HS-27A (cell line): ENCODE measurements at places on chromosomes 1 and 21.
A peak's percentile ranks its signal among the peaks of the same experiment; 100 is the strongest.

DNA sequence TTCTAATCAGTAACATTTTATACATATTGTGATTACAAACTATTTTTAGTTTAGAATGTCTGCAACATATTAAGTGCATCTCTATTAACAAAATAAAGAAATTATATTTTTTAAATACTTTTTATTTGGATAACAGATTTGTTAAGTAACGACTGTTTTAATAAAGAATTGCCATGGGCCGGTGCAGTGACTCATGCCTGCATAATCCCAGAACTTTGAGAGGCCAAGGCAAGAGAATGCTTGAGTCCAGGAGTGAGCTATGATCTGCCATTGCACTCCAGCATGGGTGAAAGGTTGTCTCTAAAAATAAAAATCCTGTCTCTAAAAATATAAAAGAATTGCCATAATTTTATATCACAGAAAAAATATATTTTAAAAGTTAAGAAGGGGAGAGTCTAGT is 4.1 kb downstream of the LRRIQ3 start:
- peak; percentile 24 for DNase-seq

DNA sequence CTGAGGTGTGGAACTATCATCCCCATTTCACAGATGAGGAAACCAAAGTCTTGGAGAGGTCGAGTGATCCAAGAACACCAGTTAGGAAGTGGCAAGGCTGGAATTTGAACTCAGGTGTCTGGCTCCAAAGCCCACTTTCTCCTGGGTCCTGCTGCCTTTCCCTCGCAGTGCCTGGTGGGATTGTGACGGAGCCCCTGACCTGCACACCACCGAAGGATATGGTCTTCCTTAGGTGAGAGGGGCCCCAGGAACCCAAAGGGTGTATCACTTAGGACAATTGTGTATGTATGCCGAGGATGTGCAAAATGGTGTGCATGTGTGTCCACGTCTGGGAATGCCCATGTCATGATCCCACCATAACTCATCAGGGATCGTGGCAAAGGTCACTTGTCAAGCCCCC is 392.7 kb downstream of the MATN1 start:
- DNase-seq = no peak

GRCh38 chr1:179206812-179207211 is 22.7 kb downstream of the ABL2 start:
- DNase-seq = no peak

- peak; percentile 67 for DNase-seq
Measured at GRCh38 chr1:1318131-1318652, 6.3 kb downstream of the INTS11 start.

DNA sequence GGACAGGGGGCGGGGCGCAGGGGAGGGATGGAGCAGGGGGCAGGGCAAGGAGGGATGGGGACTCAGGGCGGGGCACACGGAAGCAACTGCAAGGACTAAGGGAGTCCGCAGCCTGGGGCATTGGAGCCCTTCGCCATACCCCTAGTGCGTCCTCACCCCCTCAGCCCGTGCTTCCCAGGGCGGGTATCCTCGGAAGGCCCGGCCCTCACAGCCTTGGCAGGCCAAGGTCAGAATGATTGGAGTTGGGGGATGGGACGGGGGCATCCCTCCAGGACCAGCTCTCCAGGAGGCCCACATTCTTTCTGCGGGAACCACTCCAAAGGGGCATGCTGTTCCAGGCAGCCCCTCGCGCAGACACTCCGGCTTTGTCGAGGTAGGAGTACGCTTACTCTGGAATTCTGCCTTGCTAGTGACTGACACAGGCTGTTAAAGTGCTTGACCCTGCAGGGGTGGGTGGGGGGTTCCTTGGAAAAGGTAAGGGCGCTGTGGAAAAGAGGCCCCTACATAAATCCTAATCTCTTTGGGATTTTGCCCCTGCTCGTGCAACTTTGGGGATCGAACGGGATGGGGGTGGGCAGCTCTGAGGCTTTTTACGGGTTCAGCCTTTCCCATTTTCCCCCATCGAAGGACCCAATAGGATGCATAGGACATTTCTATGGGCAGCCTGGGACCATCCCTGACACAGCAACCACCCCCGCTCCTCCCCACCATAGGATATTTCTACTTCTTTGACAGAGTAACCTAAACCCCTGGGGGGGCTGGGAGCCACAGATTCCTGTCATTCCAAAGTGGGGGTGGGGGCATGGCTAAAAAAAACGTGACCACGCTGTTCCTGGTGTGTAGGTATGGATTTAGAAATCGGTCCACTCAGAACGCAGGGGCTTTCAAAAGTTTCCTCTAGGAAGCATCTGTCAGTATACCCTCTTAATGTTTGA is 738 bp upstream of the TRIM11 start:
- no peak for DNase-seq

GRCh38 chr1:204407295-204407971 is 4.2 kb downstream of the PPP1R15B start:
- DNase-seq = no peak

GRCh38 chr1:92399076-92399475 is 87.6 kb downstream of the GFI1 start:
- DNase-seq = no peak

DNA sequence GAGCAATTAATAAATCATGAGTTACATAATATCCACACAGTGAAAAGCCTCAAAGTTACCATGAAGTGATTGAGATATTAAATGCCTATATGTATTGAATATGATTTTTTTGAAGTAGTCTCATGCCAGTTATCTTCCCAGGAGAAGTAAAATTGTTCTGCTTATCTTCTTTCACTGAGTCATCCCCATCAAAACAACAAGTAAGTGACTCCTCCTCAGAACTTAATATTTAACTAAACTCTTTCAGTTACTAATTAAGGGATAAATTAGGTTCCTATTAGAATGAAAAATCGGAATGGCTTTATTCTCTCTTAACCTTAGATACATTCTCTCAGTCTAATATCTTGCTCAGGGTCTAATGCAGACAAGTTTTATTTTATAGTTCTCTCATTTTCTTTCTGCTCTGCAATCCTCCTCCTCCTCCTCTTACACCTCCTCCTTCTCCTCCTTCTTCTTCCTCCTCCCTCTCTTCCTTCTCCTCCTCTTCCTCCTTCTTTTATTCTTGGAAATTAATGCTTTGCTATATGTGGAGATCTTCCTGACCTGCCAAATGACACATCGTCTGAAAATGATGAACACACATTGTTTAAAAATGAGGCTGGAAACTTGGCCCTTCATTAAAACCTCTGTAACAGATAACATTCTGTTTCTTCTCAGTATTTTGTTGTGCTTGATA is 110.9 kb downstream of the RUNX1 start:
- no peak for DNase-seq

- no peak for DNase-seq
Measured at GRCh38 chr1:63836830-63837229, 63.0 kb downstream of the ROR1 start.

- peak; percentile 48 for DNase-seq
Measured at GRCh38 chr1:31064718-31065309, 703 bp downstream of the PUM1 start.

DNA sequence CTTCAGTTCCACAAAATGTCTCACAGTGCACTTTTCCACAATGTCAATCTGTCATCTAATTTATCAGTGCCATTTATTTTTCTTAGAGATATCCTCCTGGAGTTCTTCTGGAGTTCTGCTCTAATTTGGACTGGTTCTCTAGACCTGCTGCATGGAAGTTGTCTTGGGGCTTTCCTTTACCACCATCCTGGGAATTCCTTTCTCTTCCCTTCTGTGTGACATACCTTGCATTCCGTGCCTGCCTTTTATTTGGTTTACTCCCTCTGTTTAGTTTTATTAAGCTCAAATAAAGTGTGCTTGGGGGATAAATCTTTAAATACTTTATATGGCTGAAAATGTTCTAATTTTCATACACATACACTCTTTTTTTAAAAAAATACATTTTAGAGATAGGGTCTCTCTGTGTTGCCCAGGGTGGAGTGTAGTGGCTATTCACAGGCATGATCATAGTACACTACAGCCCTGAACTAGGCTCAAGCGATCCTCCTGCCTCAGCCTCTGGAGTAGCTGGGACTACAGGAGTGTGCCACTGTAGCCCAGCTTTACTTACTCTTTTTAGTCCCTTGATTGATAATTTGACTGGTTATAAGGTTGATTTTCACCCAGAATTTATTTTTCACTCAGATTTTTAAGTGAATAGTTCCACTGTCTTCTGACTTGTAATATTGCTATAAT is 14.4 kb downstream of the MTF2 start:
- no peak for DNase-seq

- no peak for DNase-seq
Measured at GRCh38 chr1:47532921-47533792, 95.3 kb downstream of the FOXD2 start.

DNA sequence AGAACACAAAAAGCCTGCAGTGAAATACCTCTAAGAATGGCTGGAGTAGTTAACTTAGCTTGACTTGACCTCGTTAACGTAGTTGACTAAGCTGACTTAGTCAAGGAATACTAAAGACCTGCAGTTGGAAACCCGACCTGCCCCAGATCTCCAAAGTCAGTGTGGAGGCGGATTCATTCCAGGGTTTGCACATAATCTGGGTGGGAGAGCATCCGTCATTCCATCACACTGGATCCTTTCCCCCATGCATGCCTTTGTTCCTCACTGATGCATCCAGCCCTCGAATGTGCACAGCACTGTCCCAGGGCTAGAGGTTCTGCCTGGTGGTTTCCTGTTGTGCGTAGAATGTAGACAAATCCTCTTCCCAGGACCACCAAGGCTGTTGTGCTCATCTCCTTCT is 76.4 kb downstream of the KCNN3 start:
- no peak for DNase-seq

DNA sequence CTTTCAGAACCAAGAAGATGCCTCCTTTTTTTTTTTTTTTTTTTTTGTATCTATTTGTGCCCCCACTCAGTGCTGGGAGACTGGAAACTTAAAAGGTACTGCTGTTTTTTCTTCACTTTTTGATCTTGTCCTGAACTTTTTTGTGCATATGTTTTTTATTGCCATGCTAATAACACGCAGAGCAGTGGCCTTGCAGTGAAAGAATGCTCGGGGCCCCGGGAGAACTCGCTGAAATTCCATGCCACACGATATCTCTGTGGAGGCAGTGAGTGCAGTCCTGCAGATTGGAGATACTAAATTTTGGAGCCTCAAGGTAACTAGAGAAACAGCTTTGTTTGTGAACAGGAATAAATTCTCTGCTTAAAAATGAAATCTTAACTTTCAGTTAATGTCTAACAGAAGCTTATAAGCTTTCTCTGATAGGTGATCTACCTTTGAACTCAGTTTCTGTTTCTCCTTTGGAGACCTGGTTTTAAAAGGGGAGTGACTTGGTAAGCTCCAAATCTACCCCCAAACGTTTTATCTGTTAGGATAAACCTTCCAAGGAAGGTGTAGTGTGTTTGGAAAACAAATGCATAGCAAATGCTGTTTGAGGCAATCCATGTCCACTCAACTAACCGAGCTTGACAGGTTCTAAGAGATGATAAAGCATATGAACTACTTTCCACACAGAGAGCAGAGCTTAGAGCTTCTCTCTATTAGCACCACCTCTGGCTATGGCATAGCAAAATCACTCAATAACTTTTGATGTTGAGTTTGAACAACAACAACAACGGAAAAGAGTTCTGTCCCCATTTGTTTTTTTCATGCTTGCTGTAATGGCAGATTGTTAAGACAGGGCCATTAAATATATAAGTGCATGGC is 113.7 kb upstream of the PLXNA2 start:
- no peak for DNase-seq

GRCh38 chr1:59410457-59410856 is 113.6 kb downstream of the FGGY start:
- DNase-seq = no peak

- no peak for DNase-seq
Measured at GRCh38 chr1:5575396-5575940, 416.8 kb downstream of the NPHP4 start.

DNA sequence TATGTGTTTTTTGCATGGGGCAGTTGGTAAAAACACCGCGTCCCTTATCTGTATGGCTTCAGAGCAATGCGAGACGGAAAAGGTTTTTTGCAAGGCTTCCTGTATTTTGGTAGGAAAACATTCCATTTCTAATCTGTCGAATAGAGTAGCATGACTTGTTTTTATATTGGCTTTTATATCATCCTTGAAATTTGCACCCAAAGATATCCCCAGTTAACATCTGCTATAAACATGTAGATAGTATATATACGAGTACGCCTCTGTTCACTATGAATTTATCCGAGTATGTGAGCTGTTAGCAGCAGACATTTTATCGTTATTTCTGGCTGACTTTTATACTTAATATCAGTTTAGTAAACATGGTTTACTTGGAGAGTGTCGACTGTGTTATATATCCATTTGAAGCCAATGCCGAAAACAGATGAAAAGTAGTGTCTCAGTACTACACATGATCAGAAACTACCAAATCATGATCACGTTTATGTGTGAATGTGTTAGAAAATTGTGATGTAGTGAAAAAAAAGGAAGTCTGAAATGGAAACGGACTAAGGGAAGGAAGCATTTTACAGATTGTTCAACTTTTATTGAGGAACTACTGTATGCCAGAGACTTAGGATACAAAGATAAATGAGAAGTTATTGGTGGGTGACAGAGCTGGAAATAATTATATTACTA is 1.0 kb downstream of the LEPR start:
- DNase-seq = no peak

GRCh38 chr1:99496067-99496466 is 149.8 kb upstream of the PALMD start:
- DNase-seq = no peak

- DNase-seq = peak; percentile 35
Measured at GRCh38 chr1:207698822-207699483, 52.9 kb upstream of the CD46 start.

GRCh38 chr1:6434186-6434585 is 9.6 kb downstream of the ESPN start:
- DNase-seq = no peak

GRCh38 chr21:38741950-38742256 is 63.8 kb upstream of the ETS2 start:
- no peak for DNase-seq
